AG04449 (cell line): ENCODE measurements at places on chromosomes 7 and 10.

- DNase-seq, result no peak
Observed at GRCh38 chr10:123494301-123494808, 171.8 kb upstream of the GPR26 start.

- no peak for DNase-seq
Observed at GRCh38 chr10:131035779-131036178, 275.7 kb downstream of the TCERG1L start.

GRCh38 chr10:88913127-88913526 lies 33.1 kb downstream of the STAMBPL1 start:
- no peak for DNase-seq

GRCh38 chr7:143237366-143237765 lies 15.5 kb downstream of the TAS2R40 start:
- DNase-seq, result no peak

DNA sequence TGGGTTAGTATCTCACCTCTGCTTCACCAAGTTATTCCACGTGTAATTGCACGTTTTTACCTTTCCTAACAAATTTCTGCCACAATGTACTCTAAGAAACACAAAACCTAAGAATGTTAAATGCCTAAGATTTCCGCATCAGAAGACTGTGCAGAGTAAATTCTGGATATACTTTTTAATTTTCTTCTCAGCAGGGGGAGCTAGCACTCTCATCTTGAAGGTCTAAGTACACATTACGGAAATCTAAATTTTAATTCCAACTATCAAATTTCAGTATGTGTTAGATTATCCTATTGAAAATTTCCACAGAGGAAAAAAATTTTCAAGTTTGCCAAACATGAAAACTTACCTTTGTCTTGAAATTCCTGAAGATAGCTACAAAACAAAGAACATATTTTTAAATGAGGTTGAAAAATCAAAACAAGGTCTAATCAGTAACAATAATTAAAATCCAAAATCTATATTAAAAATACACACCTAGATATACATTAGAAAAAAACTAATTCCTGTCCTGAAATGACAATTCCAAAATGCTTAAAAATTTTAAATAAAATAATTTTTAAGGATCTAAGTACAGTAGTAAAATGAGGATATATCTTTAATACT lies 10.5 kb downstream of the SKAP2 start:
- DNase-seq, result no peak

DNA sequence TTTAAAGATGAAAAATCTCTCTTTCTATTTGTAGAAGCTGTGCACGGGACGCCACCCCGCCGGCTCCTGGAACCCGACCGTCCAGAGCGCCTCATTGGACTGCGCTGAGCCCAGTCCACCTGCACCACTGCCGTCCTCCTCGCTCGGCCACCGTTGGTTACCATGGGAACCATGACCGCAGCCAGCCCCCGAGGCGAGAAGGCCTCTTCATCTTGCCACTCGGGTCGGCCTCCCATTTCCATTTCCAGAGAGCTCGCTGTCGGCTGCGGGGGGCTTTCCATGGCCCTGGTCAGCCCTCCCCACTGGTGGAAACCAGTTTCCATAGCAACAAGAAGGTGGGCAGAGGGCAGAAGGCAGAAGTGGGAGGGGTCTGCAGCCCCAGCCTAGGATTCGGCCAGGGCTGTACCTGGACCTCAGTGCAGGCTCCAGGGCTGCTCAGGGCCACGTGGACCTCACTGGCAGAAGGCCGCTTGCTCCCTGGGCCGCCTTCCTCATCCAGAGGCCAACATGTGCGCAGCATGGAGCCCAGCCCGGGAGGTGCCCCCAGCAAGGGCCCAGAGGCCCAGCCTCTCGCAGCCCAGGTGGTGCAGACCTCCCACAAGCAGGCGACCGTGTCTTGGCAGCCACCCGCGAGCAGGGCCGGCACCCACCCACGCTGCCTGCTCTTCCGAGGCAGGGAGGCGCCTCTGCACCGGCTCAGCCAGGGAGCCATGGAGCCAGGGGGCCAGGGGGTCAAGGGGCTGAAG lies 283.5 kb upstream of the PPP2R2D start:
- DNase-seq, result no peak

GRCh38 chr7:73903321-73904218 lies 42.6 kb downstream of the TMEM270 start:
- DNase-seq, result no peak

DNA sequence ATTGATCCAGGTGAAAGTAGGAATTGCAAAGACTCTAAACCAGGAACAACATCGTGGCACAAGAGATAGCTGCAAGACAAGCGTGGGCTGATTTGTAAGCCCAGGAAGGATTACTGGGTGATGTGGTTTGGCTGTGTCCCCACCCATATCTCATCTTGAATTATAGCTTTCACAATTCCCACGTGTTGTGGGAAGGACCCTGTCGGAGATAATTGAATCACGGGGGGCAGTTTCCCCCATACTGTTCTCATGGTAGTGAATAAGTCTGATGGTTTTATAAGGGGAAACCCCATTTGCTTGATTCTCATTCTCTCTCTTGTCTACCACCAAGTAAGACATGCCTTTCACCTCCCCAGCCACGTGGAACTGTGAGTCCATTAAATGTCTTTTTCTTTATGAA lies 59.5 kb downstream of the ST8SIA6 start:
- DNase-seq, result no peak
